ENCODE measurements at places on chromosomes 4 and X.

DNA sequence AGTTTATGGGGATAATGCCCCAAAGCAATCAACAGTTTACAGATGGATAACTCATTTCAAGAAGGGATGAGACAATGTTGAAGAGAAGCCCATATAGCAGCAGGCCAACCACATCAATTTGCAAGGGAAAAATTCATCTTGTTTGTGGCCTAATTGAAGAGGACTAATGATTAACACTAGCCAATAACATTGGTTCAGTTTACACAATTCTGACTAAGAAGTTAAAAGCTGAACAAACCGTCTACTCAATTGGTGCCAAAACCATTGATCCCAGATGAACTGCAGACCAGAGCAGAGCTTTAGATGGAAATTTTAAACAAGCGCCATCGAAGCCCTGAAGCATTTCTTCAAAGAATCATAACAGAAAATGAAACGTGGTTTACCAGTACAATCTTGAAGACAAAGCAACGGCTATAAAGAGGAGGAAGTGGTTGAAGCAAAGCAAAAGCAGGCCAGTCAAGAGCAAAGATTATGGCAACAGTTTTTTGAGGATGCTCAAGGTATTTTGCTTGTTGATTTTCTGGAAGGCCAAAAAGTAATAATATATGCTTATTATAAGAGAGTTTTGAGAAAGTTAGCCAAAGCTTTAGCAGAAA is 20.5 kb upstream of the BLTP1 start:
- no peak for DNase-seq

- no peak for DNase-seq
These were observed 1.6 kb upstream of the PCDH18 start for GRCh38 chr4:137533855-137534254.

GRCh38 chrX:12360986-12361598 is 222.8 kb downstream of the FRMPD4 start:
- DNase-seq, result peak; percentile 5

- DNase-seq, result no peak
These were observed 54.0 kb upstream of the FAM120C start for GRCh38 chrX:54237014-54237413.

GRCh38 chr4:26298198-26298947 is 22.4 kb upstream of the RBPJ start:
- DNase-seq, result no peak

DNA sequence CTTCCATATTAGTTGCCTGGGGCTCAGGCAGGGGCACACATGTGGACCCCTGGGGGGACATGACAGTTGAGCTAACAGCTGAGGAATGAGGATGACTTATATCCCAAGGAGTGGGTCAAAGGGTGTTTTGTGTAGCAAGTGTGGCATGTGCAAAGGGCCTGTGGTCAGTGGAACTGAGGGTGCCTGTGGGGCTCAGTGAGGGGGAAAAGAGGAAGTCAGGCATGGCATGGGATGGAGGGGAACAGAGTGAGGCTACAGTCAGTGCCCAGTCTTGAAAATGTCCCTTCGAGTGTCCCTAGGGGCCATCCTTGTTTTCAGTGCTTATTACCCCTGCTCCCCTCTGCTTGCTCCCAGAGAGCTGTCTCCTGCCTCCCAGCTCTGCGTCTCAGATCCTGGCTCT is 64.3 kb upstream of the CD99 start:
- DNase-seq, result no peak

DNA sequence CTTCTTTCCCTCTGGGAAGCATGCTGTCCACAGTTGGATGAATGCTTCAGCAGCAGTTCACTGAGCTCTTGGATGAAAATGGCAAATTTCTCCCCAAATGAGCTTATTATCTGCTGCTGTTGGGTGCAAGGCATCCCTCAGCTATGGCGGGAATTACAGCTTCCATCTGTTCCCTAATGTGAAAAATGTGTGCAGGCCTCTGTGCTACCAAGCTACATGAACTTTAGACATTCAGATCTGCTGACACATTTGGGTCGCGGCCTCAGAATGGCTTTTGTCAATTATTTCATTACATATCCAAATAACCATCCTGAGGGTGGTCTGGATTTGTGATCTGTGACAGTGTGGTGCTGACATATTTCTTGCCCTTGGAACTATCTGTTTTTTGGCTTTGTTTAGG is 119.5 kb upstream of the SCML1 start:
- no peak for DNase-seq

- DNase-seq, result no peak
These were observed 48.8 kb downstream of the CLDN34 start for GRCh38 chrX:10015723-10016518.

GRCh38 chr4:181679754-181680153 is 563.4 kb upstream of the TENM3 start:
- no peak for DNase-seq

GRCh38 chr4:80259012-80259411 is 7.5 kb upstream of the FGF5 start:
- peak; percentile 68 for DNase-seq

DNA sequence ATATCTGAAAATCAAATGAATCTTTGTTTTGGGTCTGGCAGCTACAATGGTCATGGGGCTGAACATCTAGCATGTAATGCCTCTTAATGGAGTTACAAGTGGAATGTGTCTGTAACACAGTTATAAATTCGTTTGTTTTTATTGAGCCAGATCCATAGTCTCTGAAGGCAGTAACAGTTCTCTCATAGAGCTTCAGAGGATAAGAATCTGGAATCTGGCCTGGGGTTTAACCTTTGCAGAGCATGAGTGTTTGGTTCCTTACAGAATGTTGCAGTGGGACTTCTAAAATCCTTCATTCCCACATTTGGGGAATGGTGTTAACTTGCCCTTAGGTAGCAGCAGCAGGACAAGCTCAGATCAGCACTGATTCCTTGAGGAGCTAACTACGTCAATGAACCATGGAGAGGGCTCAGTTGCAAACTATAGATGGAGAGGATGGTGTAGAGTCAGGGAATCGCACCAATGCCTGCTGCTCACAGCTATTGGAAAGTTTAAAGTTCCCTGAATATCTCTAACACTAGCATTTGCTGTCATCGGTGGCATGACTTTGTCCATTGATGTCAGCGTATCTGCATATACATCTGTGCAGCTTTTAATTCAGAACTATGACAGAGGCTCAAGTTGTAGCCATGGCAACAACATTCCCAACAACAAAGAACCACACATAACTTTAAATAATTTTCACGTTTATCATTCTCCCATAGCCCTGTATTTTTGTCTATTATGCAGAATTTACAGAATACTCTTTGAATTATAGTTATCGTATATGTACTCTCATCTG is 72.2 kb downstream of the RASGEF1B start:
- DNase-seq, result no peak

- DNase-seq, result no peak
These were observed 1452.6 kb downstream of the PCDH7 start for GRCh38 chr4:32172761-32173160.

DNA sequence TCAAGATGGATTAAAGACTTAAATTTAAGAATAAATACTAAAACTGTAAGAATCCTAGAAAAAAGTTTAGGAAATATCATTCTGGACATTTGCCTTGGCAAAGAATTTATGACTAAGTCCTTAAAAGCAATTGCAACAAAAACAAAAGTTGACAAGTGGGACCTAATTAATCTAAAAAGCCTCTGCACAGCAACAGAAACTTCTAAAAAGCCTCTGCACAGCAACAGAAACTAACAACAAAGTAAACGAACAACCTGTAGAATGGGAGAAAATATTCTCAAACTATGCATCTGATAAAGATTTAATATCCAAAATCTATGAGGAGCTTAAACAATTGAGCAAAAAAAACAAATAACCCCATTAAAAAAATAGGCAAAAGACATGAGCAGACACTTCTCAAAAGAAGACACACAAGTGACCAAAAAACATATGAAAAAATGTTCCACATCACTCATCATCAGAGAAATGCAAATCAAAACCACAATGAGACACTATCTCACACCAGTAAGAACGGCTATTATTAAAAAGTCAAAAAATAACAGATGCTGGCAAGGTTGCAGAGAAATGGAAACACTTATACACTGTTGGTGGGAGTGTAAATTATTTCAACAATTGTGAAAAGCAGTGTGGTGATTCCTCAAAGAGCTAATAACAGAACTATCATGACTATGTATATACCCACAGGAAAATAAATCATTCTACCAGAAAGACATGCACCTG is 5.5 kb upstream of the OPRPN start:
- no peak for DNase-seq

DNA sequence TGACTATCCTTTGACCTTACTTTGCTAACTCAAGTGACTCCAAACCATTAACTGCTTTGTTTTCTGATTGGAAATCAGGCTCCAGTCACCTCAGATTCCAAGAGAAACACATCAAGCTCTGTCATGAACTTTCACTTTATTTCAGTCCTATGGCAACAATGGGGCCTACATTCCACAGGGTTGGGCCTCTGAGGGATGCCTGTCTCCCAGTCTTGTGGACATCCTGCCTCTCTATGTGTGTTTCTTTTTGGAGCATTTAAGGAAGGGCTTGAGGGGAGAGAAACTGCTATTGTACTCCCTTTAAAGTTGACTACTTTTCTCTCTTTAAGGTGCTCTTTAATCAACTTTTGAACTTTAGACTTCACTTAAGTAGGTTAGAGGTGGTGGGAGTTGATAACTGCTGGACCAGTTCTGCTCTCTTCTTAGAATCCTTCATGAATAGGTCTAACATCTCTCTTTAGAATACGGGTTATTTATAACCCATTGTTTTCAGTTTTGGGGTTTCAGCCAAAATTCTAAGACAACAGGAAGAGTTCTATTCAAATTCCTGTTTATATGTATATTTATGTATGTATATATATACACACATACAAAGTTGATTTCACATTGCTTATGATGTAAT is 274.3 kb upstream of the NR3C2 start:
- DNase-seq, result no peak

DNA sequence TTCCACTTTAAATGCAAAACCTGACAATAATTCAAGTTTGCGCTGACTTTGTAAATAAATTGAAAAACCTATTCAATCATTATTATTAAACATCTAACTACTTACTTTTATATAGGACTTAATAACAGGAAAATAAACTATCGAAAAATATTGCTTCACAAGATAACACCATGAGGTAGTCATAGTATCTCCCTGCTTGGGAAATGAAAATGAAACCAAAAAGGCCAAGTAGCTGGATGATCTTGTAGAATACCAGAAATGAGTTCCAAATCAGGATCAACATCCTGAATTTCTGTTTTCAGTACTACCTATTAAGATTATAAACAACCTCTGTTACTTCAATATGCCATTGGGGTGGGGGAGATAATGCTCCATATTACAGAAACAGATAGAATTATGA is 58.9 kb downstream of the CHIC2 start:
- DNase-seq, result no peak

DNA sequence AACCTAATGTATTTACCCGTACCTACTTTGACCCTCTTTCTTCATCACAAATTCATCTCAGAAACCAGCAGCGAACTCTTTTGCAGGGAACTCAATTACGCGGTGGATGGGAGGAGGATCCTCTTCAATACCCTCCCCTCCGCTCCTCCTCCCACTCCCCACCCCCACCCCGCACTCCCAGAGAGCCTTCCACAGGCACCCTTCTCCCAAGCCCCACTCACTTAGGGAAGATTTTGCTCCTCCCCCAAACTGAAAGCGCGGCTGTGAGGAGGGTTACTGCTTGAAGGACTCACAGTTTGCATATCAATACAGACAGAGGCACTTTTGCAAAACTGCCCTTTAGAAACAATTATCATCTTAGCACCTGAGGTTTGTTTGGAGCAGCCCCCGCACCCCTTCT is 960 bp upstream of the IL1RAPL1 start:
- no peak for DNase-seq

- DNase-seq, result no peak
These were observed 46.1 kb upstream of the CENPE start for GRCh38 chr4:103244251-103244650.

- DNase-seq, result no peak
These were observed 141.7 kb downstream of the PAPSS1 start for GRCh38 chr4:107578321-107578720.

GRCh38 chr4:85500110-85500867 is 25.3 kb downstream of the ARHGAP24 start:
- no peak for DNase-seq

- DNase-seq, result no peak
These were observed 36.6 kb downstream of the FHL1 start for GRCh38 chrX:136183917-136184316.

DNA sequence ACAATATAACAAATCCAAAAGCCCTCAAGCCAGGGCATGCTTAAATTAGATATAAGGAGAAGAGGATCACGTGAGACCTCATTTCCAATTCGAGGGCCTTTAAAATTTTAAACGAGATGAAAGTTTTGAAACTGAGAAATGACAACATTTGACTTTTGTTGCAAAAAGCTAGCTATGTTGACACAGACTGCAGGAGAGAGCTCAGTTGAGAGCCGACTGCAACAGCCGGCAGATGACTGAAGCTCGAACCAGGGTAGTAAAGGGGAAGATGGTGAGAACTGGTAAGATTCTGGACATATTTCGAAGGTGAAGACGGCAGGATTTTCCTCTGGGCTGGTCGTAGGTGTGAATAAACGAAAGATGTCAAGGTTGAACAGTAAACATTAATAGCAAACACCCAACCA is 773 bp downstream of the PRMT9 start:
- DNase-seq, result no peak

- no peak for DNase-seq
These were observed 36.1 kb downstream of the HDAC8 start for GRCh38 chrX:72536542-72536941.

GRCh38 chrX:118066867-118067515 is 49.6 kb downstream of the KLHL13 start:
- DNase-seq, result peak; percentile 63

DNA sequence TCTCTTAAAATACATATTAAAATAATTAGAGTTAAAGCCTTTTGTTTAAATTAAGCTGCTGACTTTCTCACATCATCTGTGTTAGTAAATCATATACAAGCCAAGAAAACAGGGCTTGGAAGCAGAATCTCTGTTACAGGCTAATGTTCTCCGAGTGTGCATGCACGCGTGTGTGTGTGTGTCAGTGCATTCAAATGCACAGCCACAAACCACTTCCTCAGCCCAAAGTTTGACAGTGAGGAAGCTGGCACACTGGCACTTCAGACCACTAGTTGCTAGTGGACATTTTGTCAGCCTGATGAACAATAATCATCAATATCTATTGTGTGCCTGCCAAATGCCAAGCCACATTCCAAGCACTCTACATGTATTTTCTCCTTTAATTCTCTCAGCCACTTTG is 5.6 kb downstream of the MAOB start:
- DNase-seq, result no peak

DNA sequence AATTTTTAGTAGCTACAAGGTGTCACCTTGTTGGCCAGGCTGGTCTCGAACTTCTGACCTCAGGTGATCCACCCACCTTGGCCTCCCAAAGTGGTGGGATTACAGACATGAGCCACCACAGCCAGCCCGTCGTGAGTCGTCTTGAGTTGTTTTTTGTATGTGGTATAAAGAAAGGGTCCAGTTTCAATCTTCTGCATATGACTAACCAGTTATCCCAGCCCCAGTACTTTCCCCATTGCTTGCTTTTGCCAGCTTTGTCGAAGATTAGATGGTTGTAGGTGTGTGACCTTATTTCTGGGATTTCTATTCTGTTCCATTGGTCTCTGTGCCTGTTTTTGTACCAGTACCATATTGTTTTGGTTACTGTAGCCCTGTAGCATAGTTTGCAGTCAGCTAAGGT is 105.9 kb downstream of the OR13H1 start:
- no peak for DNase-seq

GRCh38 chrX:49308604-49309269 is 5.3 kb downstream of the GAGE10 start:
- no peak for DNase-seq

- DNase-seq, result no peak
These were observed 55.8 kb upstream of the ENPP6 start for GRCh38 chr4:184273166-184274147.

GRCh38 chr4:37909332-37910090 is 18.6 kb downstream of the TBC1D1 start:
- DNase-seq, result no peak

GRCh38 chrX:3445806-3446490 is 99.5 kb upstream of the MXRA5 start:
- DNase-seq, result no peak

Data from NCI-H774 (cell line).